Iris pigment epithelial cell (primary cell): ENCODE measurements at places on chromosomes 12 and 14.

GRCh38 chr12:109639151-109639872 lies 65.7 kb downstream of the MVK start:
- DNase-seq: no peak

- no peak for DNase-seq
Observed at GRCh38 chr12:19302100-19302640, 137.1 kb upstream of the AEBP2 start.

DNA sequence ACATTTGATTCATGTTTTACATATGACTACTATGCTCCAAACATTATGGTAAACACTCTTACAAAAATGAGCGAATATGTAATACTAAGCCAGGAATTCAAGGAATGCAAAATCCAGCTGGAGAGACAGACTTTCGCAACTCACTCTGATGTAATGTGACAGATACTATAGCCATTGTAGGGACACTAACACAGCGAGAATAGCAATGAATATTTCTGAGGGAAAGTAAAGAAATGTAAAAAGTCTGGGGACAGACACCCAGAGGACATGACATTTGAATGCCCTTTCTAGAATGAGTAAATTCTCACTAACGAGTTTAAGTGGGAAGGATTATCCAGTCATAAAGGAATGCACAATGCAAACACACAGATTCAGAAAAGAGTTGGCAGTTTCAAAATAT lies 121.9 kb downstream of the PIK3C2G start:
- DNase-seq: peak; percentile 93

- DNase-seq: no peak
Observed at GRCh38 chr14:64000749-64001148, 147.9 kb downstream of the SYNE2 start.

GRCh38 chr14:67240168-67240932 lies 885 bp upstream of the PALS1 start:
- no peak for DNase-seq

DNA sequence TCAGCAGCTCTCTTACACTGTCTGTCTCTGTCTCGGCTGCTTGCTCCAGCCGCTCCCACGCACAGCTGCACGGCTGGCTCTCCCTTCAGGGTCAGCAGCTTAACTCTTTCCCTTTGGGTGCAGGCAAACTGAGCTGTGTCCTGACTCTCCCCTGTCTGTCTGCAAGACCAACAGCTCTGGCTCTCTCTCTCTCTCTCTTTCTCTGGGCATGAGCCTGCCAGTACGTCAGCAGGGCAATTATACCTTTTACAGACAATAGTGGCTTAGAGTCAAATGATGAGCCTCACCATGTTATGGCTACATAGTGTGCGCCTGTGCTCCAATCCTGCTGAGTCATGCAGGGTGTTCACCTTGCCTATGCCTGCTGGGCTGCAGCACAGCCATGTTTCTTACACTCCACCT lies 120.5 kb upstream of the DDHD1 start:
- DNase-seq: peak; percentile 7

DNA sequence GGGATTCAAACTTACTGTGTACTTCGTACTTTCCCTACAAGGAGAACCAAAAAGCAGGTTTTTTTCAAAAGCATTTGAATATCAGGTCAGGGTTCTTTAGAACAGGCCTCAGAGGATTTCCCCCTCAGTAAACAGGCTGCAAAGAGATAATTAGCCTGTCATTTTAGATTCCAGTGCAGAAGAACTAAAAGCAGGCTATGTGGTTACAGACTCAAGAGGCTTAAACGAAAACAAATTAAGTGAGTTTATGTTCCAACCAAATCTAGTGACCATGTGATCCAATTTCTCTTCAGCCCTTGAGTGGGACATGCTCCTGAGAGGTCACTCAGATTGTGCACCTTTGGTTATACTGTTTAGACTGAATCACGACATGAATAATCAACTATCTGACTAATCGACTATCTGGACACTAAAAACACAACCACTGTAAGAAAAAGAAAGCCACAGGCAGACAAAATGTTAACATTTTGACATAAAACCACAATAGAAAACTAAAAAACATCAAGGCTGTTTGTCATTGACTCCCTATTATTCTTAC lies 4.5 kb downstream of the TMED8 start:
- peak; percentile 79 for DNase-seq

DNA sequence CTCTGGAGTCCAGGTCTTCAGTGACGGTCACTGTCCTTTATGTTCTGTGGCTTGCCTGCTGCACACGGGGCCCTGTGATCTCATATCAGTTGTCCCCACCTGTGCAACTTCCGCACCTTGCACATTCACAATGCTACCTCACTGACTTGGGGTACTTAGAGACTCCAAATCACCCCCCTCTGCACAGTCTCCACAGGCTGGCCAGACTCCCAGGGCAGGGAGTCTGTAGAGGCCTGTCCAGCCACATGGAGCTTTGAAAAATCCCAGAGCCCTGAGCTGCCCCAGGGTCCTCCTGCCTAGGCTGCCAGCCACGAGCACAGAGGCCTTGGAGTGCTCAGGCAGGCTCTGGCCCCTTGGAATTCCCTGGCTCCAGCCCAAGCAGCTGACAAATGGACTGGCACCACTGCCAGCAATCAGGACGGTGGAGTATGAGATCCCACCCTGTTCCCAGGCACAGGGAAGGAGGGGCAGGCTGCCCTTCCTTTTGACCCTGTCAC lies 26.4 kb downstream of the CMKLR1 start:
- DNase-seq: no peak

- DNase-seq: no peak
Observed at GRCh38 chr14:102206918-102207317, 67.2 kb downstream of the WDR20 start.

DNA sequence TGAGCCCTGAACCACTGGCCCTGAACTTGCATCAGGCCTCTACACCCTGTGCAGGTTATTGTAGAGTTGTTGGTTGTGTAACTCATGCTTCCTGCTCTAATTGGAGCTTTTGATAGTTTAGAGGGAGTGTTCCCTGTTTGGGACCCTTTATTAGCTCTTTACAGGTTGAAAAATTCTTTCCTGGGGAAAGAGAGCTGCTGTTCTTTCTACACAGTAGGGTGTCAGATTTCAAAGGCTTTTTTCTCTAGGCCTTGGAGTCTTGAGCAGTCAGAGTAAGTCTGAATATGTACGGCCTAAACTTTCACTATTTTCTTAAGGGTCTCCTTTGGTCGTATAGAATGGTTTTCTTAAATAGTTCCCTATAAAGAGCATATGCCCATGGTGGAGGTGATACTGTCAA lies 60.8 kb upstream of the NEDD1 start:
- DNase-seq: peak; percentile 8

DNA sequence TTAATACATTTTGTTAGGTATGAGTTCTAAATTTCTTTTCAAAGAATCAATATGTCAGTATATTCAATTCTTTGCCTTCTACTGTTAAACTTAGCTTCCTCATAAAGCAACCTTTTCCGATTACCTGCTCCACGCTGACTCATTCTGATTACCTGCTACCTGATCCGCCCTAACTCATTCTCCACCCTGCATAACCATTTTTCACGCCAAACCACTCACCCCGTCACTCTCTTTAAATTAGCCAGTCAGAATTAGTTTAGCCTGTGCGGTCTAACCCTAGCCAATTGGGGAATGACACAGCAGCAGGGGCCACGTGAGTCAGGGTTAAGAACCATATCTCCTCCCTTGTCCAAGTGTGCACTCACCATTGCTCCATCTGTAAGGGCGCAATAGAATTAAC lies 72.2 kb upstream of the FICD start:
- DNase-seq: no peak

DNA sequence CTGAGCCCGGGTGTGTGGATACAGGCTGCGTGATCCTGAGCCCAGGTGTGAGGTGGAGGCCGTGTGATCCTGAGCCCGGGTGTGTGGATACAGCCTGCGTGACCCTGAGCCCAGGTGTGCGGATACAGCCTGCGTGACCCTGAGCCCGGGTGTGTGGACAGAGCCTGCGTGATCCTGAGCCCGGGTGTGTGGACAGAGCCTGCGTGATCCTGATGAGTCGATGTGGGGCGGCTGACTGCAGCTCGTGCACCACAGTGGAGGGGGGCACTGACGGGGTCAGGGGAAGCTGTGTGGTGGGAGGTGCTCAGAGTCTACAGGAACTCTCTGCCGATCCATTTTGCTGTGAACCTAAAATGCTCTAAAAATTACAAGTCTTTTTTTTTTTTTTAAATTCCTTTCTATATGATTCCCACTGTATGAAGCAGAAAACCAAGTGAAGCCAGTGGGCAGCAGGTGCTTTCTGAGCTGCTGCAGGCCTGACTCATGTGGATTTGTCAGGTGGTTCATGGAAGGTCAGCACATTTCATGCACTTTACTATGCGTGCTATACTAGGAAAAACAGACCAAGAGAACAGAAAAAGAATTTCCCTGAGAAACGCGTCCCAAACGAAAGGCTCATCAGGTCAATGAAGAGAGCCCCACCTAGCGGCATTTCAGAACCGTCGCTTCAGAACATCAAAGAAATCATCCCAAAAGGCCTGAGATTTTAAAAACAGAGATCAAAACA lies 19.3 kb downstream of the BRF1 start:
- peak; percentile 67 for DNase-seq

GRCh38 chr14:100134586-100134985 lies 24.9 kb downstream of the DEGS2 start:
- no peak for DNase-seq

- peak; percentile 16 for DNase-seq
Observed at GRCh38 chr12:77308056-77308455, 242.7 kb upstream of the E2F7 start.

- DNase-seq: no peak
Observed at GRCh38 chr12:112506513-112507166, 87.9 kb downstream of the PTPN11 start.

- DNase-seq: no peak
Observed at GRCh38 chr14:67851785-67852410, 32.3 kb downstream of the RAD51B start.

DNA sequence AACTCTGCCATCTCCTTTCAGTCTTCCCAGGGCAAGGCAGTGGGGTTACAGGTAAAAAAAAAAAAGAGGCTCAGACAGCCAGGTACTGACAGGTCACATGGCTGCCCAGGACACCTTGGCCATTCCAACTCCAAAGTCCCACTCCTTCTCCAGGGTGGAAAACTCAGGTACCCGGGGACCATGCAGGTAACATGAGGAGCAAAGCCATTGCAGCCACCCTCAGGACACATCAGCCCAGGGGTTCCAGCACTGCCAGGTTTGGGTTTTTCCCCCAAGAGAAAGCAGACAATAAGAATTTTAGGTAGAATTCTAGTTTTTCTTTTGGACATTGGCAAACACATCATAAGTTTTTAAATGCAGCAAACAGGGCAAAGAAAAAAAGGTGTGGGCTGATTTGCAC lies 15.3 kb downstream of the FAM222A start:
- DNase-seq: no peak

DNA sequence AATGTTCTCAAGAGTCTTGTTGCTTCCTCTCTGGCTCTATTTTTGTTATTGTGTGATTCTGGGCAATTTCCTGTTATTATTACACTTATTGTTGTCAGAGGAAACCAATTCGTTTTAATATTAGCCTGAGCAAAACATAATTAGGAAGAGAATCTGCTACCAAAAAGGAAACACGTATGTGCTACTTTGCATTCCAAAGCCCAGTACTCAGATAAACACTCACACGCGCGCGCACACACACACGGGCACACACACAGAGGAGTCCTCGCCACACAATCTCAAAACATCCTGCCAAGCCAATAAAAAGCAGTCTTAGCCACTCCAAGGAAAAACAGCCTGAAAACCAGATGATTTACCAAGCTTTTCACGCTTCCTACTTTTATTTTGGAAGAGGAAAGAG lies 400.7 kb downstream of the NUAK1 start:
- DNase-seq: peak; percentile 56

- peak; percentile 69 for DNase-seq
Observed at GRCh38 chr14:59354666-59355065, 110.5 kb downstream of the GPR135 start.

DNA sequence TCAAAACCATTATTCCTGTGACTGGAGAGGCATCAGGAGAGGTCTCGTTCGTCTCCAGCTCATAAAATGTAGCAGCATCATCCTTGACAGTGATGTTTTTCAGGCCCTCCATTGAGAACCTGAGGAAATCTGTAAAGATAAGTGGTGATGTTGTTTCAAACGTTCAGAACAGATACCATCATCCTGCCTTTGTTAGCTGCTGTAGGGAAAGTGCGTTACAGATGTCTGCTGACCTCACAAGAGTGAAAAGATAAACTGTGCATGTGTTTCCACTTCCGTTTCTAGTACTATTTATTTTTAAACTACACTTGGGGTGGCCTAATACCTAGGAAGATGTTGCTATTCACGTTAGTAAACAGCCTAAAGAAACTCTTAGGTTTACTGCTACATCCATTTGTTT lies 28.4 kb downstream of the BCL2L14 start:
- peak; percentile 34 for DNase-seq

DNA sequence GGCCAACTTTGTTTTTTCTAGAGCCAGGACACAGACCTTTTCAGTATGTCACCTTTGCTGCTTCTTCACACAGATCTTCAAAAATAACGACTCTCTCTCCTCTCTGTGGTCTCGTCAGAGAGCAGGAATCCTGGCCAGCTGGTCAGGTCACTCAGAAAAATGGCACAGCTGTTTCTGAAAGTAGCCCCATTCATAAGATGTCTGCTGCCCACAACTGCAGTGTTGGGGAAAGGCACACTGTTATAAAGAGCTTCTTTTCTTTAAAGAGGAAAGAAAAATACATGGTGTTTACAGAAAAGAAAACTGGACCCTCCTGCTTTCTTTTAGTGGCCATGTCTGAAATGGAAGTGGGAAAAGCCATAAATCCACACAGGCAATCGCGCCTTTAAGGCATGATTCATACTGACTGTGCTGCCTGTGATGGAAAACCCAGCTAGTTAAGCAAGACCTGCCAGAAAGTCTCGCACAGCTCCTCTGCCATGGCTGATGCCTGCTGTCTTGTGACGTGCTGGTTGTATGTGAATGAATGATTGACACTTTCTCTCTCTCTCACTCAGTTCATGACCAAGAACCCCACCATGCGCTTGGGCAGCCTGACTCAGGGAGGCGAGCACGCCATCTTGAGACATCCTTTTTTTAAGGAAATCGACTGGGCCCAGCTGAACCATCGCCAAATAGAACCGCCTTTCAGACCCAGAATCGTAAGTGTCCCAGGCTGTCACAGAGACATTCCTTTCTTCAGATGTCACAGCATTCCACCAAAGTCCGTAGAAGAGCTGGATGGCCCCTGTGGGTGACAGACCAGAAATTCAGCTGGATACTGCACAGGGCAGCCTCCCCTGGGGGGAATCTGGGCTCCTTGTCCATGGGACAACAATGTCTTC lies 147.9 kb upstream of the HIF1A start:
- DNase-seq: peak; percentile 96

GRCh38 chr14:80208461-80208860 lies 2.8 kb downstream of the DIO2 start:
- DNase-seq: peak; percentile 34

- no peak for DNase-seq
Observed at GRCh38 chr14:86521031-86521730, 991.2 kb downstream of the FLRT2 start.

DNA sequence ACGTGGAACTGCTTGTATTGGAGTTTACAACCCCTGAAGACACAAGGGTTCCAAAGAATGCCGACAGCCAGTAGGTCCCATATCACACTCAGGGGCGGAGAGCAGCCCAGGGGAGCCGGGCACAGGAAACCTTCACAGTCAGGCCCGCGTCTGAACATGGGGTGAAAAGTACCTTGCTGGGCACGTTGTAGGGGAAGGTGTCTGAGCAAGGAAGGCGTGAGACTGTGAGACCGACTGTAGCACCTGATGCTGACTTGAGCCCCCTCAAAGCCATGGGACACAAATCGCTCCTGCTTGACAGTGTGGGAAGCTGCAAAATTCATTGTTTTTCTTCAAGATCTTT lies 14.7 kb downstream of the RIMBP2 start:
- DNase-seq: no peak

GRCh38 chr14:92484132-92484823 lies 29.3 kb upstream of the RIN3 start:
- no peak for DNase-seq

- no peak for DNase-seq
Observed at GRCh38 chr14:99462210-99462609, 18.4 kb downstream of the SETD3 start.
